Lower lobe of right lung (tissue), 2 donors: ENCODE measurements at places on chromosomes 4 and X. TPM values are rescaled to one million over a fixed set of nuclear protein-coding genes. Genes with fewer than 3 reads are reported as not detected.

Gene PHF8
- 26.4 TPM for total RNA-seq

Gene RPL39
- total RNA-seq = 1,325 TPM

GRCh38 chrX:84175958-84176357 is 12.0 kb downstream of the RPS6KA6 start:
- no peak for DNase-seq

DNA sequence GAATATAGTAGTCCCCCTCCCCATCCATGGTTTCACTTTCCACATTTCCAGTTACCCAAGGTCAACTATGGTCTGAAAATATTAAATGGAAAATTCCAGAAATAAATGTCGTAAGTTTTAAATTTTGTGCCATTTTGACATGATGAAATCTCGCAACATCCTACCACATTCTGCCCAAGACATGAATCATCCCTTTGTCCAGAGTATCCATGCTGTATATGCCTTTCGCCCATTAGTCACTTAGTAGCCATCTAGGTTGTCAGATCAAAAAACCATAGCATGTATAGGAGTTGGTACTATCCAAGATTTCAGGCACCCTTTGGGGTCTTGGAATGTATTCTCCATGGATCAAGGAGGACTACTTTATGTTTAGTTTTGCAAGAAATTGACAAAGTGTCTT is 8.3 kb downstream of the PRRG1 start:
- no peak for DNase-seq

- no peak for DNase-seq
These were observed 389.0 kb upstream of the ZFP42 start for GRCh38 chr4:187606581-187606980.
